M059J (cell line): ENCODE measurements at places on chromosomes 6 and 20. TPM values are rescaled to one million over a fixed set of nuclear protein-coding genes. Genes with fewer than 3 reads are reported as not detected.

The RNF217 gene
- total RNA-seq, result 10.6 and 12.0 TPM in 2 replicates

The COL12A1 gene
- 147 and 336 TPM in 2 replicates for total RNA-seq

The PTCHD4 gene
- total RNA-seq, result 0.15 and 1.3 TPM in 2 replicates

The HLA-G gene
- total RNA-seq, result not detected in 2 replicates

The TMEM217 gene
- 1.3 and 1.4 TPM in 2 replicates for total RNA-seq

The FLOT1 gene
- total RNA-seq, result 194 and 244 TPM in 2 replicates

The LAMP5 gene
- total RNA-seq, result 0.12 and 0.54 TPM in 2 replicates

The SYCP2 gene
- total RNA-seq, result 0.79 and 1.2 TPM in 2 replicates
